ENCODE measurements at places on chromosomes 2 and 18.

DNA sequence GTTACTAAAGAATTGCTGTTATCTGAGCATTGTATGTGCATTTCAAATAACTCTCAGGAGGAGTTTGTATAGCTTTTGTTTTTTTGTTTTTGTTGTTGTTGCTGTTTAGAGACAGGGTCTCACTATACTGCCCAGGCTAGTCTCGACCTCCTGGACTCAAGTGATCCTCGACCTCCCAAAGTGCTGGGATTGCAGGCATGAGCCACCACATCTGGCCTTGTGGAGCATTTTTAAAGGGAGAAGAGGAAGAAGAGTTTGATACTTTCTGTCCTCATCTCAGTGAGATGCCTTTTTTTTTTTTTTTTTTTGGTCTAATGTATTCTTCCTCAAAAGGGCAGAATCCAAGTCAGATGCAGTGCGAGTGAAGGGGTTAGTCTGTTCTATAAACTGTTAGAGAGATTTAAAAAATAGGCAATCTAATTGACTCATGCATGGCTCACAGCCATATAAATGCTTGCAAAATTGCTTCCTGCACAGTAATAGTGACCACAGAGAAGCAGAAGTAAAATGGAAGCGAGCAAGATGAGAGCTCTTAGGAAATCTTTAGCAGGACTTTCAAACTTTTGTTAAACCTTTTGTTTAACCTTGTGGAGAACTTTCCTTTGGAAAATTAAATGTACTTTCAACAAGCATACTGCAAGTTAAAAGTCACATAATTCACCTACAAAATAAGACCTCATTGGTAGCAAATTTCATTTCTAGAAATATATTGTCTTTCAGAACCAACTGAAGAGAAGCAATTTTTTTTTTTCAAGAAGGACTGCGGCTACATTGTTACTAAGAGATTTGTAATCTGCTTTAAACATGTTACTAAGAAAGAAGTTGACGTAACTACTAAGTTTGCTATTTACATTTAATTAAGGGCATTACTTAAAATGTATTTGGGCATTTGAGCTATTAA, 52.3 kb upstream of the ROCK1 start:
- DNase-seq = no peak

GRCh38 chr2:207763303-207763917, 6.3 kb downstream of the FZD5 start:
- no peak for DNase-seq

DNA sequence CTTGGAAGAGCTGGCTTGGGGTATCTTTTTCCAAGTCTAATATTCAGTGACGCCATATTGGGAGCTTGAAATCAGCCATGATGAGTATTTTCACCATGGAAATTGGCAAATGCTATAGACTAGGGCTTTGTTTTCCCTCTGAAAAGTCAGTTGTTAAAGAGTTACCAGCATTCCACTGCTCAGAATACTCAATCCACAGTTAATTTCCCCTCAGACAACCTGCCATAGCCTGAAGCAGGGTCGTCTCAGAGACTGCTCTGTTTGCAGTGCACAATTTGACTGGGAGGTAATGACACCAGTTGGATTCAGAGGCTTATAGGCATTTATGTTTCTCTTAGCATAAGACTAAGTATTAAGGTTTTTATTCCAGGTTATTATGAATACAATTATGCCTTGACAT, 35.5 kb upstream of the TMEM200C start:
- no peak for DNase-seq

- DNase-seq = no peak
Observed at GRCh38 chr18:3584266-3584861, 134.4 kb downstream of the TGIF1 start.

- no peak for DNase-seq
Observed at GRCh38 chr2:236052206-236052605, 116.0 kb downstream of the GBX2 start.

DNA sequence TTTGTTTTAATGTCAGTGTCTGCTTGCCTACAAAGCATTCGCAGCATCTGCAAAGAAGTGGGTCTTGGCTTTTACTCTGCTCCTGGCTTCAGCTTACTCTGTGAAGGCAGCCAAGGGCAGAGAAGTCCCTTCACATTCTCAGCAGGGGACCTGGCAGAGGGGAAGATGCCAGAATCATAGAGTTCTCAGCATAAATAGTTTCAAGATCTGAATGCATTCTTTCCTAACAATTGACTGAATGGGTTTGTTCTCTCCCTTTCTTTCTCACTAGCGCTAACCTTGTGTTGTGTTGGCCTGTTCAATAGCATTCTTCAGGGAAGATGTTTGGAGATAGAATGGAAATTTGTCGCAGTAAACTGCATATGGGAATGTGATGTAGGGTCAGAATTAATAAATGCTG, 106.9 kb downstream of the FARSB start:
- no peak for DNase-seq

DNA sequence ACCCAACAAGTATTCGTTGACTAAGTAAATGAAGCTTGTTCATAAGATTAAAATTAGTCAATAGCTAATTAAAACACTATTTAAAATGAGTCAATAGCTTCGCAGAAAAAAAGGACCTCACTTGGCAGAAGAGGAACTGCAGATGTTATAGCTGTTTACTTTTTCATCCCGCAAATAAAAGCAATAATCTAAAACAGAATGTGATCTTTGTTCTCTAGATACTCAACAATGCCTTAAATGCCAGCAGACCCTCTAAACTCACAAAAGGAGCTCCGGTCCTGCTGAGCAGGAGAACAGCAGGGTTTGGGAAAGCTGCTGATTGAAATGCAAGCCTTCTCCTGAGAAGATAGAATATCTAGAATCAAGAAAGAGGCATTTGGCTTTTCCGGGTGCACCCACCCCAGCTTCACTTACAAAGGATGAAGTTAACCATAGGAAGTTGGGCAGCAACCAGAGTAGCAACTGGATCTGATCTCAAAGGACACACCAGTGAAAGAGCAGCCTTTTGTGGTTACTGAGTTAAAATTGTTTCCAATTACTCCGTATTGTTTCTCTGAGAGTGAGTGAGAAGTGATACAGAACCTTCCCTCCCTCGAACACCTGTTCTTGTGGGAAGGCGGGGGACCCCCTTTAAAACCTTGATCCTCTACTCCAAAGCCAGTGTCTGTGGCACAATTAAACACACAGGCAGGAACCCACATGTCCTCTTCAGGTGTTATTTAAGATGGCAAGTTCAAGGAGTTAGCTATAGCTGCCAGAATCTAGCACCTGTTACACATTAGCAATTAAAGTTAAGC, 6.8 kb downstream of the CCBE1 start:
- no peak for DNase-seq

DNA sequence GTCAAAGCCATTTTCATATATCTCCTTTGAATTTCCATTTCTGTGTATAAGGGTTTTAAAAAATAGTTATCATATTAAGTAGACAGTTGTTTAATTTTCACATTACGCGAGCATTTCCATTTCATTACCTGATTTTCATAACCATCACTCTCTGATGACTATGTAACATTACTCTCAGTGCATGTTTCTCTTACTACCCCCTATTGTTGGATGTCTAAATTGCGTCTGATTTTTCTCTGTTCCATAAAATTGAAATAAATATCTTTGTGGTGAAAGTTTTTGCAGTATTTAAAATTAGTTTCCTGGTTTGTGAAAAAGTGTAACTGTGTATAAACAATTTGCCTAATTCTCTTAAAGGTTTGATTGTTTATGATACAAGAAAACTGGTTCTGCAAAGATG, 123.8 kb downstream of the MYO1B start:
- no peak for DNase-seq

DNA sequence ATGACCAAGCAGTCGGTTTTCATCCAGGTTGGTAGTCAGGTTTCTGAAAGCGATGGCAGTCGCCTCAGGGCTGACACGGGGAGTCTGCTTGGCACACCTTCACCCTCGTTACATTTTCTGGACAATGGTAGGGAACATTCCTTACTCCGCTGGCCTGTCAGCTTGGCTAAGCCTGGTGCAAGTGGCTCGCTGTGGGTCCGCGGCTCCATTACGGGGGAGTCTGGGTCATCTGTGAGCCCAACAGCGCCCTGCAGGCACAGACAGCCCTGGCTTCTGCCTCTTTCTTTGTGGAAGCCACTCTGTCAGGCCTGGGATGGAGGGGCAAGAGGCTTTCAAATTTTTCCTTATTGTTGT, 95.6 kb downstream of the HDAC4 start:
- no peak for DNase-seq

DNA sequence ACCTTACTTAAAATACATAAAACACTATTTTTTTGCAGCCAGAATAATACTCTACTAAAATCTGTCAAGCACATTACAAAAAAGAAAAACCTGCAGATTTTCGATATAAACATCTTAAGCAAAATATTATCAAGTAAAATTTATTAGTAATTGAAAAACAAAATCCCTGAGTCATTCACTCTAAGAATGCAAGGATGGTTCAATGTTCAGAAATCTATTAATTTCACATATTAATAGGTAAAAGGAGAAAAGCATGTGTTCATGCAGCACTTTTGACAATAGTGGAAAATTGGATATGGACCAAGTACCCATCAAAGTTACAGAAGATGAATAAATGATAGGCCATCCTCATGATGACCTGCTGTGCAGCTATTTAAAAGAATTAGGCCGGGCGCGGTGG, 66.2 kb upstream of the OTOS start:
- DNase-seq = no peak

DNA sequence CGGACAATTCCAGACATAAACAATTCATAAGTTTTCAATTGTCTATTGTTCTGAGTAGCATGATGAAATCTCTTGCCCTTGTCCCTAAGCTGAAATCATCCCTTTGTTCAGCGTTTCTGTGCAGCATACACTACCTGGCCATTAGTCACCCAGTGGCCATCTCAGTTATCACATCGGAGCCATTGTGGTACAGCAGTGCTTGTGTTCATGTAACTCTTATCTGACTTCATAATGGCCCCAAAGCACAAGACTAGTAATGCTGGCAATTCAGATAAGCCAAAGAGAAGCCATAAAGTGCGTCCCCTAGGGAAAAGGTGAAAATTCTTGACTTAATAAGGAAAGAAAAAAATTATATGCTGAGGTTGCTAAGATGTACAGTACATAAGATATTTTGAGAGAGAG, 127.2 kb downstream of the FHOD3 start:
- DNase-seq = no peak
